NCI-H2081 treated with DMSO at 0.1 percent for 48 hours (cell line): ENCODE measurements at places on chromosomes 7 and 10.

- DNase-seq, result no peak
These were observed 5.3 kb downstream of the NEUROG3 start for GRCh38 chr10:69567920-69568319.

- DNase-seq, result no peak
These were observed at the start of gene AMZ1 for GRCh38 chr7:2687881-2688318. Gene AMZ1 (plus strand): TSS chr7:2688202. CDS start chr7:2700452, 12,250 bp downstream.

GRCh38 chr7:140489026-140489359 is 9.7 kb upstream of the MKRN1 start:
- no peak for DNase-seq

- DNase-seq, result no peak
These were observed 199.9 kb upstream of the NRP1 start for GRCh38 chr10:33534416-33534815.
